ENCODE measurements at places on chromosomes 13 and 19.
A peak's percentile ranks its signal among the peaks of the same experiment; 100 is the strongest.

DNA sequence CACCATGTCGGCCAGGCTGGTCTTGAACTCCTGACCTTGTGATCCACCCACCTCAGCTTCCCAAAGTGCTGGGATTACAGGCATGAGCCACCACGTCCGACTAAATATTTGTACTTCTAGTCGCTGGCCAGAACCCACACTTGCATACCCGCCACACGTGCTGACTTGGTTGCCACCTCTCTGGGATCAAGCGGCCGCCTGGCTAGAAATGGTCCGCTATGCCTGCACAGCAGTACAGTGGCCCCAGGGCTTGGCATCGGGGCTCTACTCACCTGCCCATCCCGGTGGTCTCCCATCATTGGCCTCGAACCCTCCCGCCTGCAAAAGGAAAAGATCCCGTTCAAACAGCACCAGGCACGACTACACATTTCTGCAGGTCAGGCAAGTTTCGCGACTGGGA is 23.7 kb upstream of the TINCR start:
- peaks cover 99% of the 10 kb centered on the region for H3K36me3 ChIP-seq
- DNase-seq, result no peak
- peaks cover 26% of the 10 kb centered on the region for H3K4me1 ChIP-seq
- no peak overlapping the region for H3K4me3 ChIP-seq
- H3K27ac ChIP-seq, result no peak overlapping the region

- no peak for DNase-seq
- H3K4me3 ChIP-seq, result no peak overlapping the region
- H3K4me1 ChIP-seq, result no peaks in the 10 kb centered on the region
- H3K27ac ChIP-seq, result no peak overlapping the region
- H3K27me3 ChIP-seq, result no peaks in the 10 kb centered on the region
- H3K36me3 ChIP-seq, result no peaks in the 10 kb centered on the region
These were observed 223.8 kb downstream of the TDRD3 start for GRCh38 chr13:60620611-60621395.

- H3K27me3 ChIP-seq, result no peaks in the 10 kb centered on the region
- H3K36me3 ChIP-seq, result no peaks in the 10 kb centered on the region
- no peak overlapping the region for H3K4me3 ChIP-seq
- H3K27ac ChIP-seq, result no peak overlapping the region
These were observed 218.1 kb downstream of the TBC1D4 start for GRCh38 chr13:75263741-75264407.

GRCh38 chr13:89221557-89222158 is 1550.5 kb downstream of the SLITRK5 start:
- H3K27ac ChIP-seq, result no peak overlapping the region
- no peaks in the 10 kb centered on the region for H3K4me1 ChIP-seq
- no peaks in the 10 kb centered on the region for H3K36me3 ChIP-seq
- H3K4me3 ChIP-seq, result no peak overlapping the region

DNA sequence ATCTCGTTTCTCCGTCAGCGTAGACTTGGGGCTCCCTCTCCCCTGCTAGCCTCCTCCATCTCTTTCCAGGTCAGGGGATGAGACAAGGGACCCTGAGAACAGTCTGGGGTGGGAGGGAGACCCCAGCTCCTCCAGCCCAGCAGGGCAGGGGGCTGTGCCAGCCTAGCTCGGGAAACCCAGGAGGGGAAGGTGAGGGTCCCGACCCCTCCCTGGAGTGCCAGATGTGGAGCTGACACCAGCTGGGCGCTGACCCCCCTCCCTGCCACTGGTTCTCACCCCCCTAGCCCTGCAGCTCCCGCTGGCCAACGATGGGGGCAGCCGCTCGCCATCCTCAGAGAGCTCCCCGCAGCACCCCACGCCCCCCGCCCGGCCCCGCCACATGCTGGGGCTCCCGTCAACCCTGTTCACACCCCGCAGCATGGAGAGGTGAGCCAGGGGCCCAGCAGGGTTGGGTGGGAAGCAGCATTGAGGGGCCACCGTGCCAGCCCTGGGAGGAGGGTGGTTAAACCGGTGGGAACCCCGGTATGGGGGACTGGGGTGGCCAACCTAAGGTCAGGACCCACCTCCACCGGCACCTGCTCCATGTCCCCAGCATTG is 5.1 kb upstream of the TGFBR3L start:
- peaks cover 40% of the 10 kb centered on the region for H3K4me1 ChIP-seq
- no peak overlapping the region for H3K4me3 ChIP-seq
- H3K36me3 ChIP-seq, result peaks cover 53% of the 10 kb centered on the region
- no peak overlapping the region for H3K27ac ChIP-seq

DNA sequence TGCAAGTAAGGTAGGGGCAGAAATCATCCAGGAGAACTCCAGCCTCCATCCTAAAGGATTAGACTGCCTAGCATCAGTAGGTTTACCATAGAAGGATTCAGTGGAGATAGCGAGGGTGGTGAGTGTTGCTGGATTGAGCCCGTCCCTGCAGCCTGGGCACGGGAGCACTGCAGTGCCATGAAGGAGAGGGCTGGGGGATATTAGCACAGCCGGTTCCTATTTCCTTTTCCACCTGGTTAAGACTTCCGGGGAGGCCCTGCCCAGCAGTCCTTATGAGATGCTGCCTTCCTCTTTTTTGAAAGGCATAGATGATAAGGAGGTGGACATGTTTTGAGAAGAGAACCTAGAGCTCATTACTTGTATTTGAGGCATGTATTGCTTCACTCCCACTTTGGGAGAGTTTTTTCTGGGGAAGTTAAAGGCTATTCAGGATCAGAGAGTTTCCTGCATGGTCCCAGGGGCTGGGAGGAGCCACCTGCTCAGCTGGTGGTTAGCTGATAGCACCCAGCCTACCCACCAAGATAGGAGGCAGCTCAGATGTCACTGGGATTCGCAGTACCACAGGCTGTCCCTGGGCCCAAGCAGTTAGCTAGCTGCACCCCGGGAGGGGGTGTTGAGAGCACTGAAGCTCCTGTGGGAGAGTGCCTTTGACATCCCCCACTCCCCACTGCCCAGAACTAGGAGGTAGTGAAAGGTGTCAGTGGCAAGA is 17.2 kb downstream of the ACTN4 start:
- H3K27ac ChIP-seq, result peak overlapping the region; percentile 97
- H3K27me3 ChIP-seq, result no peaks in the 10 kb centered on the region
- no peak for DNase-seq
- H3K4me3 ChIP-seq, result peak overlapping the region; percentile 8
- H3K36me3 ChIP-seq, result peaks cover 12% of the 10 kb centered on the region
- no peaks in the 10 kb centered on the region for H3K4me1 ChIP-seq

DNA sequence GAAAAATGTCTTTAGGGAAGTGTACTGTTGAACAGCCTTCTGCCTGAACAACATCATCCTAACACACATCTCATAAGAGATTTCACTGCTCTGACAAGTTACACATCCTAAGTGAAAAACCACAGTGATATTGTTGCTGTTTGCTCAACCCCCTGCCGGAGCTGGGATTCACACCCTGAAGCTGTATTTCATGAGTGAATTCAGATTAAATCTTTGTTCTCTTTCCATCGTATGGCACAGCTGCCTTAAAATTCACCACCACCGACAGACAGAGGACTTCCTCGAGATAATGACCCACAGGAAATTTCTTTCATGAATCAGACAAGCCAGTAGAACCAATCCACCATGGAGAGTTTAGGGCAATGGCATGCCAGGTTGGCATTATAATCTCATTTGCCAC is 280.8 kb downstream of the DCT start:
- no peak overlapping the region for H3K4me3 ChIP-seq
- no peaks in the 10 kb centered on the region for H3K4me1 ChIP-seq
- H3K27me3 ChIP-seq, result no peaks in the 10 kb centered on the region
- no peak for DNase-seq
- no peaks in the 10 kb centered on the region for H3K36me3 ChIP-seq
- no peak overlapping the region for H3K27ac ChIP-seq

DNA sequence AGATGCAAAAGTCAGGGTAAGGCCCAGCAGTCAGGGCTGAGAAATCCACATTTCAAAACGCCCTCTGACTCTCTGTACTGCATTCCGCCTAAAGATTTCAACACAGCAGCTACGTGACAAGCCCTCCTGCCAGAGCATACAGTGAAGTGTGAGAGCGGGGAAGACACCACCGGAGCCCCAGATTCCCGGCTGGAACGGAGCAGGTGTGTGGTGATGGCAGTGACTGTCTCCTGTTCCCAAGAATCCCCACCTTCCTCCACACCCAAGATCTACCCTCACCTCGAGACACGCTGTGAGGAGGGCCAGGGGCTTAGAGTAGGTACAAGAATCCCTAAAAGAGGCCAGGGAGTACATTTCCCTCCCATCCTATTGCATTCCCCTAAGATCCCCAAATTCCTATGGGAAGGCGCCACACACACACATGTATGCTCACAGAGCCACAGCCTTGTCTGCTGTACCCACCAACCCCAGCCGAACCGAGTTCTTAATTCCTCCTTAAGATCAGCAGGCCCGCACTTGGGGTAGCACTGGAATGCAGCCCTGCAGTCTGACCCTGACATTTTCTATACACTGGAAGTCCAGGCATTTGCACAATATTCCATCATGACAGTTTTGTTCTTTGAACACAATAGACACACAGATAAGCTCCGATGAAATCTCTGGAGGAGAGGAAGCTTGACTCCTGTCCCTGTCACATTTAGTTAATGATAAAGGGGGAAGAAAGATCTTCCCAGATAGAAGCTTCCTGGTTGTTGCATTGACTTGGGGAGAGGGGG is 102.9 kb downstream of the FOXO1 start:
- no peak for DNase-seq
- no peak overlapping the region for H3K4me3 ChIP-seq
- no peaks in the 10 kb centered on the region for H3K27me3 ChIP-seq
- peaks cover 15% of the 10 kb centered on the region for H3K36me3 ChIP-seq
- peaks cover 63% of the 10 kb centered on the region for H3K4me1 ChIP-seq
- H3K27ac ChIP-seq, result no peak overlapping the region

Measured in right atrium auricular region (tissue), 2 donors.